ENCODE measurements at places on chromosomes 11 and 22.
A peak's percentile ranks its signal among the peaks of the same experiment; 100 is the strongest.

DNA sequence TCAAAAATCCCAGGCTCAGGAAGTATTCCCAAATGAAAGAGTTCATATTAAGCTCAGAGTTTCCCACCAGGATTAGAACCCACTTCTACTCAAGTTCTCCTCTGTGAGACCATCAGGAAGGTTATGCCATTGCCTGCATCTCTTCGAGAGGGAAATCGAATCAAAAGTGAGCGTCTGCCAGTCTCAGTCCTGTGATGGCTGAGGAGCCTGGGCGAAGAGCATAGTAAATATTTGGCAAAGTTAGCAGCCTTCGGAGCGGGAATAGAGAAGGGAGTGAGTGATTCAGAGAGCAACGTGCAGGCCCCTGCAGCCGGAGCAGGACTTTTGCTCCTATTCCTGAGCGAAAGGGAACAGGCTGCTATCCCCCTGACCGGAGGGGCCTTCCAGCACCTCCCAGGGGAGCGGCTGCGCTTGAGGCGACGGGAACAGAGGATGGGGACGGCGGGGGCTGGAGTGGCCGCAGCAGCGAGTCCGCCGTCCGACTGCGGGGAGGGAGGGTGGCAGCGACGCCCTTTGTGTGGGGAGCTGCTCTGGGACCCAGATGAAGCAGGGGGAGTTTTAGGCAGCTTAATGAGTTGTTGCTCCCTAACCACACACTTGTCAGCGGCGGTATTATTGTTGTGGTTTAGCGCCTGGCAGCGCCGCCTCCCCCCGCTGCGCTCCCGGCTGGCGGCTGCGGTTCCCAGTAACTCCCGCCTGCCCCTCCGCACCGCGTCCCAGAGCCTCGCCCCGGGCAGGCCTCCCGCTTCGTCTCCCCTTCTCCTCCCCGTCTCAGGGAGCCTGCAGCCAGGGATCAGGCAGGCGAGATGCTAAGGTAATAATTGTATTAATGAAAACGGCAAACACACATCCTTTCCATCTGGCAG lies 21.7 kb upstream of the NRGN start:
- peak; percentile 19 for DNase-seq

- DNase-seq: no peak
Measured at GRCh38 chr22:37535159-37535558, 15.9 kb upstream of the CARD10 start.

DNA sequence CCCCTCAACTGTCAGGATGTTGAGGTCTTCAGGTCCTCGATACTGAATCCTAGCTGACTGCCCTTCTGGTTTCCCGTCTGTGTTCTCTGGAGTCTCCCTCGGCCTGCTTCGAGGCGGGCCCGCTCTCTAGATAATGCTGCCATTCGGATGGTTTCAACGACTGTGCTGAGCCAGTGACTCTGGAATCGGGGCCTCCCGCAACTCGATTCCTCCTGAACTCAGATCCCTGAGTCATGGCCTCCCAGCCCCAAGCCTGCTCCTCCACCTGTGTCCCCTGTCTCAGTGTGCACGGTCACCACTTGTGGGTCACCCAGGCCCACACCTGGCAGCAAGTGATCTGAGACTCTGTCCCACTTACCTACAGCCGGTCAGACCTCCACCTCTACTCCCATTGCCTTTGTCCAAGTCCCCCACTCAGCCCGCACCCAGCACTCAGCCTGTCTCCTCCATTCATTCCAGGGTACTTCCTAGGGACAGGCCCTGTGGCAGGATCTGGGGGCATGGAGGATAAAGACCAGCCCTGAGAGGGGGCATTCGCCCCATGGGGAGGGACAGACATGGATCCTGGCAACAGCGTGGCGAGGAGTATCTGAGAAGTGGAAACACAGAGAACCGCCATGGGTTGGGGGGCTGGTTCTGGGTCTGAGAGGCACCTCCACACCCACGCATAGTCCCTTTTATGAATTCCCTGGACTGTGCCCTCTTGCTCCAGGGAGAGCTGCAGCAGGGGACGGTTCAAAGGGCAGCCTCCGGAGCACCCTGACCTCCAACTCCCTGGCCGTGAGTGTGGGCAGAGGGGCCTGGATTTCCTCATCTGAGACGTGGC lies 14.3 kb downstream of the MPST start:
- DNase-seq: no peak

GRCh38 chr22:36160499-36160942 lies at the start of gene APOL3:
Gene APOL3 (minus strand): TSS chr22:36160755. CDS start chr22:36149055, 11,700 bp downstream.
- DNase-seq: peak; percentile 52

DNA sequence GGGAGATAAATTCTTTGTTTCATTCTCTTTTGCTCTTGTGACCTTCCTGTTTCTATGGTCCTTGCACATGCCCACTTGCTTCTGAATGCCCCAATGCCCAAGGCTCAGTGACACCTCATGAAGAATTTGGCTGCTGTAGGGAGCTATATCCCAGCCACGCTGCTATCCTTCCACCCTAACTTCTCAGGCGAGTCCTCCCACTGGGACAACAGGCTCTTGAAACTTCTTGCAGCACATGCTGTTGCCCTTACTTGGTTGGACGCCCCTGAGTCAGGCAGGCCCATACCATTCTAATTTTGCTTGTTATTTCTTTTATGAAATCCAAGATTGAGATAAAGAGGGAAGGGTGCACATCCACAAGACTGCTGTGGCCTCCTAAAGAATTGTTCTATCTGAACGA lies 57.6 kb upstream of the BLID start:
- peak; percentile 50 for DNase-seq

- no peak for DNase-seq
Measured at GRCh38 chr11:129458756-129459535, 83.3 kb downstream of the BARX2 start.
